NCI-H2029 (cell line): ENCODE measurements at places on chromosomes 2 and 18.

- DNase-seq, result no peak
These were observed 165.8 kb downstream of the DNAH7 start for GRCh38 chr2:195902857-195903256.

- no peak for DNase-seq
These were observed 47.5 kb downstream of the PTGR3 start for GRCh38 chr18:75161256-75162028.

DNA sequence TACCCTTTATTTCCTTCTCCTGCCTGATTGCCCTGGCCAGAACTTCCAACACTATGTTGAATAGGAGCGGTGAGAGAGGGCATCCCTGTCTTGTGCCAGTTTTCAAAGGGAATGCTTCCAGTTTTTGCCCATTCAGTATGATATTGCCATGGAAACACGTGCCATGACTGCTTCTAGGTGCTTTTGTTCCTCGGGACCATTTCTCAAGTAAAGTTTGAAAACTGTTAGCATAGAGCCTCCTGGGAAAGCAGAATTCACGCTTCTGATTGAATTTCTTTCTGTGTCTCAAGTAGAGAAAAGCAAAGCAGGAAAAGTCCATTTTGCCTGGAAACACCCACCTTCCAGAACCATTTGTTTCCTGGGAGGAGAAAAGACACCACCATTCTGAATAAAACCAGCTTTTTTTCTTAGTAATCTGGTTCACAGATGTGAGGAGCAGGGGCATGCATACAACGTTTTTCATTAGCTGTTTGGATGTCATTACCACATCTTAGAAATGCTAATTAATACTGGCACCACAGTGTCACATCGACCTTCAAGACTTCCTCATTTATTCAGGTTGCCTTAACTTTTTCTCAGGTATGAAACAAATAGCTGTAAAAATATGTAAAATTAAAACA is 39.0 kb upstream of the ZBTB14 start:
- no peak for DNase-seq

GRCh38 chr18:69980982-69981804 is 33.5 kb upstream of the CD226 start:
- DNase-seq, result no peak

DNA sequence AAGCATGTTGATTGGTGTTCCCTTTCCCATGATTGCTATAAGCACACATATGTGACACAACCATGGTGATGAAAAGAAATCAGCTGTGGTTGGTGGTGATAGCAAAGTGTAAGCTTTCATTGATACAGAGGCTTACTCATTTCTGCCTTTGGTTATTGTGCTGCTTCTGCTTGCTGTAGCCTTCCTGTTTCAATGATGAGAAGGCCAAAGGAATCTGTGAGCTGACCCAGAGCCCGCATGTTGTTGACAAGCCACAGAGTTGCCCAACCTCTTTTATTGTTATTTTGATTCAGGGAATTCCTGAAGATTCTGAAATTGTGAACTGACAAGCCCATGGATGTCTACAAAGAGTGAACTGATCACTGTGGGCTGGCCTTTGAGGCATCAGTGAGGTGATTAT is 164.4 kb downstream of the TMEFF2 start:
- no peak for DNase-seq
